ENCODE measurements at places on chromosomes 3 and 15. TPM values are rescaled to one million over a fixed set of nuclear protein-coding genes. Genes with fewer than 3 reads are reported as not detected.

Gene GOLGA6C
- not detected for polyA plus RNA-seq

Gene TEX55
- polyA plus RNA-seq, result not detected

Gene PTPN23
- 21.4 TPM for polyA plus RNA-seq

Gene CLDN18
- not detected for polyA plus RNA-seq

Gene DAZL
- not detected for polyA plus RNA-seq

Gene CNTN3
- polyA plus RNA-seq, result 10.2 TPM

Gene MKRN3
- 0.32 TPM for polyA plus RNA-seq

Gene TP63
- polyA plus RNA-seq, result 7.3 TPM

Gene CAMKV
- not detected for polyA plus RNA-seq

Gene RTP1
- not detected for polyA plus RNA-seq

Gene C3orf38
- 7.7 TPM for polyA plus RNA-seq

Gene POC1A
- polyA plus RNA-seq, result 2.5 TPM

Gene SRGAP3
- polyA plus RNA-seq, result 3.1 TPM

Gene KLHL6
- 0.76 TPM for polyA plus RNA-seq

Gene NUP210
- polyA plus RNA-seq, result 1.8 TPM

- DNase-seq, result no peak
Measured at GRCh38 chr15:100925480-100925879, 6.3 kb downstream of the LRRK1 start.

GRCh38 chr3:178982137-178982536, 89.5 kb downstream of the ZMAT3 start:
- no peak for DNase-seq

GRCh38 chr15:87816016-87816415, 440.5 kb downstream of the NTRK3 start:
- no peak for DNase-seq

DNA sequence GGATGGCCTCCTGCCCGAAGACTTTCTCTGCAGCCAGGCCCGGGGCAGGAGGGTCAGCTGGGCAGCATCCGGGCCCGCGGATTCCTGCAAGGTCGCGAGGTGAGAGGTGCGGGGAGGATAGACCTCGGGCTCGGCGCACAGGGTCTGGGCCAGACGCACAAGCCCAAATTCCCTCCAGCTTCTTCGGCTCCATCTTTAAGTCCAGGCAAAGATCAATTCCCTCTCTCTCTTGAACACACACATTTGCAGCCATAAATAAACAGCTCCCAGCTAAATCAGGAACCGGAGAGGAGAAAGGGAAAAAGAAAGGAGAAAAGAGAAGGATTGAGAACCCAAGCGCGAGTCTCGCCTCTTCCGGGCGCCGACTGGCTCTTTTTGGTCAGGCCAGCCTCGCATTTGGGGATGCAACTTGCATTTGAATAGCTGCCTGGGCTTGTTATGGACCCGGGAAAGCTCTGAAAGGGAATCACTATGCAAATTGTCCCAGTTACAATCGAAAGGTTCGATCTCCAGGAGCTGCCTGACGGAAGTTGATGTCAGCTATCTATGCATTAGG, 14.5 kb upstream of the ONECUT1 start:
- no peak for DNase-seq

- DNase-seq, result no peak
Measured at GRCh38 chr3:28265641-28266040, 24.2 kb downstream of the CMC1 start.

- DNase-seq, result no peak
Measured at GRCh38 chr3:58572013-58572633, 5.1 kb downstream of the FAM107A start.

- no peak for DNase-seq
Measured at GRCh38 chr15:67164811-67165253, 89.6 kb downstream of the AAGAB start.

DNA sequence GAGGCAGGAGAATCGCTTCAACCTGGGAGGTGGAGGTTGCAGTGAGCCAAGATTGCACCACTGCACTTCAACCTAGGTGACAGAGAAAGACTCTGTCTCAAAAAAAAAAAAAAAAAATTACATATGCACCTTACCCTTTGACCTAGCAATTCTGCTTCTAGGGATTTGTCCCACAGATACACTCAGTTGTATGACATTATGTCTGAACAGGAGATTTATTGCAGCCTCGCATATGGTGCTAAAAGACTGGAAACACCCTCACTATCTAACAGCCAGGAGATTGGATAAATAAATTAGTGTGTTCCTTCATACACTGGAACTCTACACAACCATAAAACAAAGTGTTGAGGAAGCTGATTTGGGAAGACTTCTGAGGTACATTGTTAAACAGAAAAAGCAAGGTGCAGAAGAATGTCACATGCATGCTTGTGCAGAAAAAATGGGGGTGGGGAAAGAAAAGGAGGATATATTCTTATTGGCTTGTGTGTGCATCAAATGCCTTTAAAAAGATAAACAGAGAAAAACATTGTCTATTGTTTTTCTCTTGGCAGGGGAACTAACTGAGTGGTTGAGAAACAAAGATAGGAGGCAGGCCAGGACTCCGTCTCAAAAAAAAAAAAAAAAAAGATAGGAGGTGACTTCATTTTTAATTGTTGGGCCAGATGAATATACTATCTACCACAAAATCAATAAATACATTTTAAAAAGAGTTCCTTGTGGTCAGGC, 30.9 kb downstream of the PPCDC start:
- no peak for DNase-seq

GRCh38 chr15:77243716-77244401, 172.9 kb upstream of the TSPAN3 start:
- DNase-seq, result no peak

DNA sequence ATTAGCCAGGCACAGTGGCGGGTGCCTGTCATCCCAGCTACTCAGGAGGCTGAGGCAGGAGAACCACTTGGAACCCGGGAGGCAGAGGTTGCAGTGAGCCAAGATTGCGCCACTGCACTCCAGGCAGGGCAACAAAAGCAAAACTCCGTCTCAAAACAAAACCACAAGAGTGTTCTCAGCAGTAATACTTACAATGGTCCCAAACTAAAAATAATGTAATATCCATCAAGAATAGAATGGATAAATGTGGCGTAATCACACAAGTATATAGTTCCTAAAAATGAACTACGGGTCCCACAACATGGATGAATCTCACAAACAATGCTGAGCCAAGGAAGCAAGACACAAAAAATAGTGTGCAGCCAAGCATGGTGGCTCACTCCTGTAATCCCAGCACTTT, 39.2 kb downstream of the STAG1 start:
- DNase-seq, result no peak

DNA sequence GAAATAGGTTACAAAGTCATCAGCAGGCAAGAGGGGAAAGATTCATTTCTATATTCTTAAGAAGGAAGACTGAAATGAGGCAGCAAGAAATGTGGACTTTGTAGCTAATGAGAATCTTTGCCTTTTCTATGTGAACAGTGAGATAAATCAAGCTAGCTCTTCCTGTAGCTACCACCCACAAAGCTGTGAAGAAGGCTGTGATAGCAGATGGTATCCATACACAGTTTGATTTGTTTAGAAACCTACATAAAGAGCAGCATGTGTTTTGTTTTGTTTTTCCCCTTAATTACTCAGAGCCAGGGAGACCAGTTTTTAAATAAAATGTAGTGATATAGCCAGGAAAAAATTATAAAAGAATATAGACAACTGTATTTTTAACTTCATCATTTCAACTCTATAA, 45.5 kb downstream of the TEX9 start:
- no peak for DNase-seq

- no peak for DNase-seq
Measured at GRCh38 chr3:171729452-171730334, 80.6 kb downstream of the PLD1 start.

DNA sequence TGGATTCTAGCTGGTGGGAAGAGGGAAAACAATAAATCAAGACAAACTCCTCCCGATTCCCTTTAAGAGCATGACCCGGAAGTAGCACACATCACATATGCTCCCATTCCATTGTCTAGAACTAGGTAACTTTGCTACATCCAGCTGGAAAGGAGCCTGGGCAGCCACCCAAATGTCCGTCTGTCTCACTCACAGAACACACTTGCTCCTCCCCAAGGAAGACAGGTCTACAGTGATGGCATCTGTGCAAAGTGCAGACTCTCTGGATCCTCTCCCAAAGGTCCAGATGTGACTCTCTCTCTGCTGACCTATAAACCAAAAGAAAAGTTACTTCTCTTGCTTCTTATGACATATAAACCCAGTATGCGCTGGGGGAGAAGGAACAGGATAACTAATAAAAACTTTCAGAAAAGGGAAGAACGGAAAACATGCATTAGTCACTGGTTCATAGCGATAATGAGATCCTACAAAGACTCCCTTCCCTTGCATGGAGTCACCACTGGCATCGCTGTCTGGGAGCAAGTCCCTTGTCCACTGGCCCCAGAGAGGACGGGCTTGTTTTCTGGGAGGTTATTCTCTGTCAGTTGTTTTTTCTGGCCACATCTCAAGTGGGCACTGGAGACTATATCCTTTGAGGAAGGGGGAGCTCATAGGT, 29.8 kb upstream of the EPHB3 start:
- no peak for DNase-seq

DNA sequence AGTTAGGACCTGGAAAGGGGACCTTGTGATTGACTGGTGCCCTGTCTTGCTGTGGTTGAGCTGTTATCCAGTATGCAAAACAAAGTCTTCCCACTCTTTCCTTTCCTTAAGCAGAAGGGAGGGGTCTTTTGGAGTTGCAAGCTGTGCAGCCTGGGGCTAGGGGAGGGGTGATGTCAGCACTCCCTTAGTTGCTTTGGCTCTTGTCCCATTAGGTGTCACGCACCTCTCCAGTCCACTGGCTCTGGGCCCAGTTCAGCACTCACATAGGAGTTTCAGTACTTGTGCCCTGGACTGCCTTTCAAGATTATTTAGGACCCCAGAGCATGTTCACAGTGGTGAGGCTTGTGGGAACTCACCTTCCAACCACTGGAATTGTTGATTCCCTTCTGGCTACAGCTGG, 238.5 kb downstream of the DOCK3 start:
- DNase-seq, result no peak

DNA sequence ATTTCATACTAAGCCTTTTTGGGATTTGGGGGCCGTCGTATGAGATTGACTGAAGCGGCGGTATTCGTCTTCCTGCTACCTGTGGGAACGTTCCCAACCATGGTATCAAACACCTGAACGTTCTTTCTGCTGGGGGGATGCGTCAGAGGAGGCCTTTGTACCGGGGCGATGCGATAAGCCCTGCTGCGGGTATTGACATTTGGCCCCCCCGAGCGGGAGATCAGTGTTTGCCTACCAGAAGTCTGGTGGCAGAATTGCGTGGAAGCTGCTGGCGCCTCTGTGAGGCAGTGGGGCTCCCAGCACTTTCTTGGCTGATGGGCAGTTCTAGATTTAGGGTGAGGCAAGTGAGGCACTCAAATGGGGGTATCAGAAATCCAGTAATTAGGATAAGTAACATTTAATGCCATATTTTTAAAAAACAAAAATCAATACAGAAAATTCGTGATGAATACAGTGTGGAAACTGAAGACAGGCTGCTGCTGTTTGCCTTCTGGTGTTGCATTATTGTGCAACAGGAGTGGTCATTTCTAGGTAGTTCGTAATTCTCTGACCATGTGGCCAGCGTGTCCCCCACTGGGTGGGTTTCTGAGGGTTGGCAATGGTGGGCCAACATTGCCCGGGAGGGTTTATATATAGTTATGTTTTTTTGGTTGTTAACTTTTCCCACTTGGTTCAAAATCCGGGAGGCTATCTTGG, 12.7 kb downstream of the TRPM1 start:
- no peak for DNase-seq

DNA sequence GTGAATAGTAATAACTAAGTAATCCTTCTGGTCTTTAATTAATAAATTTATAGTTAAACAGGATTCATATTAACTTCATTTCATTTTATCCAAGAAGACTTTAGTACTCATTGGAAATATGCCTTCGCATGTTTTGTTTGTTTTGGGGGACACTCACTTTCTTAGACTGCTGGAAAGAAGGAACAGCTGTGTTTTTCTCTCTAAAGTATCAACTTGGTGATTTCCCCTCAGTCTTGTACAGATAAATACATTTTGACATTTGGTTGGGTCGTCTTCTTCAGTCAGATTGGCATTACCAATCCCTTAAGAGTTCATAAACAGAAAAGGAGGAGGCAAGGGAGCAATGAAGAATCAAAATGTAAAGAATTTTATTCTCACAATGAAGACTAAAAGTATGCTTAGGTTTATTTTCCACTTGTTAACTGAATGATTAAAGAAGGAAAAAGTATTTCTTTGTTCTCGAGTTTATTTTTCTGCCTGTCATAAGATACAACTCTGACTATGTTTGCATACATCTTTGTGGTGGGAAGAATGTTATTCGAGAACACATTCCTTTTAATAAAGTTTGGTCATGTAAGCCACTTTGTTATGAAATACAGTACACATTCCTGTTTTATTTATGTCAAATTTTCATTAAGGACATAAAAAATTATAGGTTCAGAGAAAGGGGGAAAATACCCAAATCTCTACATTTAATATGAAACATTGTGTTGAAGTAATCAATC, 140.2 kb downstream of the GMNC start:
- DNase-seq, result no peak

- DNase-seq, result no peak
Measured at GRCh38 chr3:33174095-33174494, 44.5 kb downstream of the SUSD5 start.

- no peak for DNase-seq
Measured at GRCh38 chr15:93159930-93160329, 70.9 kb upstream of the RGMA start.

DNA sequence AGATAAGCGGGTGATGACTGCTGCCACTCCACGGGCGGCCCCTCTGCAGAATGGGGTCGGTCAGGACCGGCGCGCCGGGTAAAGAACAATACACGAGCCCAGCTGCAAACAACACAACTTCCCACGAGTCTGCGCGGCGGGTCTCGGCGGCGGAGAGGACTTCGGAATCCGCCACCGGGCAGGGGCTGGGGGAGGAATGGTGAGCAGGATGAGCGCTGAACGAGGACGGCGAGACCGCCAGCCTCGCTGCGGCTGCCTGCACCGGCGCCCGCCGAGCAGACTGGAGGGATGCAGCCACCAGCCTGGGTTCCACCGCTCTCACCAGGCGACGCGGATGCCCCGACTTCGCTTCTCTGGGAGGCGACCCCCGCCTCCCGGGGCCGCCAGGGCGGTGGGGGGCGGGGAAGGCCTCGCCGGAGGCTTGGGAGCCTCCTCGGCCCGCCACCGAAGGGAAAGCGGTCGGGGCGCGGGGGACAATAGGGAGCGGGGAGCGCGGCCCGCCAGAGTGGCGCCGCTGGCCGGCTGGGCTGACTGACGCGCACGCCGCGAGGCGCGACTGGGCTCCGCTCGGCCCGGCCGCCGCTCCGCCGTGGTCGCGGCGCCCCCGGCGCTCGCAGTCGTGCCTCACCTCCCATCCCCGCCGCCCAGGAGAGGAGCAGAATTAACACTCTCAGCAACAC, 515 bp downstream of the ADAM10 start:
- no peak for DNase-seq

DNA sequence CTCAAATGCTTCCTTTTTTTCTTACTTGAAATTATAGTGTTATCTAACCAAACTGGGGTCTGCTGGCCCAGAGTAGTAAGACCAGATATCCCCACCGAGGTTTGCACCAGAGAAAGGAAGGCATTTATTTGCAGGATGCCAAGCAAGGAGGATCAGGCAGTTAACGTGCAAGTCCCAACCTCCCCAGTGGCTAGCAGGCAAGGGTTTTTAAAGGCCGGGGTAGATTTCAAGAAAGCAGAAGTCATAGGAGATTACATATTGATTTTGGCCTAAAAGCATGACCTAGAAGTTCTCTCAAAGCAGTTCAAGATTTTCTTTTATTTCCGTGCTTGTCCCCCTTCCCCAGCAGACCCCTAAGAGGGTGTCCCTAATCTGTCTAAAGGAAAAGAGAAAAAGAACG, 32.8 kb upstream of the STRIT1 start:
- DNase-seq, result no peak

GRCh38 chr3:172262991-172263608, 185.2 kb downstream of the GHSR start:
- DNase-seq, result peak; percentile 66

GRCh38 chr15:98854496-98854895, 153.1 kb downstream of the PGPEP1L start:
- DNase-seq, result no peak
